ENCODE measurements at places on chromosomes 6 and 20.

DNA sequence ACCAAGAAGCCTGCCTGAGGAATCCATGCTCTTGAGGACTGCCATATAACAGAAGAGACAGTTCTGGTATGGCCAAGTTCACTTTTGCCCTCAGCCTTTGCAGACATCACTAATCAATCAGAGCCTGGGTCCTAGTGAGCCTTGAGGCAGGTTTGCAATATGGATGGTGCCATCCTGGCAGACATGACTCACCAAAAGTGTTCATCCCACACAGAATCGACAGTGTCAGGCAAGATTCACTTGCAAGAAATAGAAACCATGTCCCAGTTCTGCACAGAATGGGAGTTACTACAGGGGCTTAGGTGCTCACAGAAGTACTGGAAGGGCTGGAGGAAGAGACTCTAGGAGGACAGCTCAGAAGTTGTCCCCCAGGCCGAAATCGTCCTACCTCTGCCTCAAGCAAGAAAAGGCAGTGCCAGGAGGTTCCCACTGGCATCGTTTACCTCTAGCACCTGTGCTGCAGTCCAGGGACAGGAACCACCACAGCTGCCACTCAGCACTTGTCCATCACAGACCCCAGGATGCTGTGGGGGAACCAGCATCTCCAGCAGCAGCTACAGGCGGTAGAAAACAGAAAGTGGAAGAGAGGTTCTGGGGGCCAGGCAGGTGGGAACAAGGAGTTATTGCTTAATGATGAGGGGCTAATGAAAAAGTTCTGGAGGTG is 42.6 kb upstream of the PHACTR3 start:
- DNase-seq: no peak

DNA sequence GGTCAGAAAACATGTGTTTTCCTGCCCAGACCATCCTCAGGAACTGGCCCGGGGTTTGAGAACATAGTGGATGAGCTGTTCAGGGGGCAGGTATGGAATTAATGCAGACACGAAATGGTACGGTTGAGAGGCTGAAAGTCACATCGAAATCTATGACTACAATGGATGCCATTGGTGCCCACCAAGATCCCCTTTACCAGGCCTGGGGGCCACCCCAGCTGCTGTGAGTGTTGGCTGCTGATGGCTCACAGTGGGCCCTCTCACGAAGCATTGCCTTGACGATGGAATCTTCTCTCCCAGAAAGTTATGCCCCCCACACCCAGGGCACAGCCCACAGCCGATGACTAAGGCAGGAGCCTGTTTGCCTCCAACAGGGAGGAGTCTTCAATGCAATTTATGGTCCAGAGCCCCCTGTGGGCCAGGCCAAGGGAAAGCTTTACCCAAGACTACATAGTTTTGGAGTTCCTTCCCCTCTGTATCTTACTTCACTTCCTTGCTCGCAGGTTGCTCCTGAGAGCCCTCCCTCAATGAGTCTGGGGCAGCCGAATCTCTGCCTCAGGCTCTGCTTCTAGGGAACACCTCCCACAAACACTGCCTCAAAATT is 92.6 kb downstream of the BFSP1 start:
- DNase-seq: no peak

DNA sequence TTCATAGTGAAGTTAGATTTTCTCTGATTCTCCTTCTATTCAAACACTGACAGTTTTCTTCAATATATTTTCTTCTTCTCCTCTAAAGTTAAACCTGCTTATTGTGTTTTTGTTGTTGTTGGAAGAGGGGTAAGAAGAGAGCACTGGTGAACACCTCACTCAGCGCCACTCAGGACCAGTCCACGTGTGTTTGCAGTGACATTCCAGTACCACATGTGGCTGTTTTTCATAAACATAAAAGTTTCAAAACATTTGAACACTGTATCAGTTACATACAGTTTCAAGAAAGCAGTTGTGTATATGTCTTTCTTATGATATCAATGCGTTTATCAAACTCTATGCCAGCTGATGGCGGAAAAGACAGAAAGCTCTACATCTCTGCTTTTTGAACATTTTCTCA is 86.7 kb downstream of the HMGCLL1 start:
- DNase-seq: no peak

GRCh38 chr20:48733296-48733790 is 94.5 kb downstream of the PREX1 start:
- DNase-seq: no peak

DNA sequence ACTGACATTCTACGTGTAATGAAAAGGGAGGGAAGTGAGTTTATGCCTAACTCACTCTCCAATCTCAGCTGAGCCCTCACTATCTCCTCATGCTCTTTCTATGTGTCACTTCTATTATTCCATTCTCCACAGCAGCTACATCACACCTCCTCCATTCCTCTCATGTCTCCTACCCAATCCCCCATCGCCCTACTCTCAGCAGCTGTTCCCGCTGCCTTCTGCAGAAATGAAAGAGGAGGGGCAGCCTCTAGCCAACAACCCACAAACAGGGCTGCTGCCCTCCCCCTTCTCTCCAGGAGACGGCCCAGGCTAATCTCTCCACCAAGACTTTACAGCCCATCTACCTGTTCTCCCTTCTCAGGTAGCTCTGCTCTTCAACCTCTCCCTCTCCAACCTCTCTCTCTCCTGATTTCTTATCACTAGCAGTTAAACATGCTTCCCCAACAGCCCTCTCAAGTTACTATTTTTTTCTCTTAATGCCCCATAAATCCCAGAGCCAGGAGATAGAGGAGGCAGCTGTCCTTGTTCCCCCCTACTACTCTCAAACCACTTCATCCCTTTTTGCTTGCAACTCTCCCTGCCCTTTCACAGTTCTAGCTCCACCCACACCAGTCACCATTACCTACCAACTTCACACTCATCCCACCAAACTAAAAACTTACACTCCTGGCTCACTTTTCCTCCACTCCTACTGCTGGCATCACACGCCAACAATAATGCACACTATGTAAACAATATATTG is 136.5 kb downstream of the BTBD9 start:
- no peak for DNase-seq

GRCh38 chr6:33638556-33638955 is 17.4 kb downstream of the ITPR3 start:
- DNase-seq: no peak

- DNase-seq: peak; percentile 54
Observed at GRCh38 chr20:10763112-10763511, 89.3 kb upstream of the JAG1 start.

- DNase-seq: no peak
Observed at GRCh38 chr6:36605143-36605542, 11.0 kb downstream of the SRSF3 start.

GRCh38 chr20:20167698-20168097 is 115.4 kb downstream of the CFAP61 start:
- no peak for DNase-seq

- DNase-seq: peak; percentile 28
Observed at GRCh38 chr20:9269280-9269971, 200.5 kb downstream of the PLCB4 start.

GRCh38 chr6:63458480-63459115 is 113.7 kb upstream of the LOC128125822 start:
- no peak for DNase-seq

GRCh38 chr20:61353261-61354000 is 101.4 kb downstream of the CDH4 start:
- DNase-seq: no peak

DNA sequence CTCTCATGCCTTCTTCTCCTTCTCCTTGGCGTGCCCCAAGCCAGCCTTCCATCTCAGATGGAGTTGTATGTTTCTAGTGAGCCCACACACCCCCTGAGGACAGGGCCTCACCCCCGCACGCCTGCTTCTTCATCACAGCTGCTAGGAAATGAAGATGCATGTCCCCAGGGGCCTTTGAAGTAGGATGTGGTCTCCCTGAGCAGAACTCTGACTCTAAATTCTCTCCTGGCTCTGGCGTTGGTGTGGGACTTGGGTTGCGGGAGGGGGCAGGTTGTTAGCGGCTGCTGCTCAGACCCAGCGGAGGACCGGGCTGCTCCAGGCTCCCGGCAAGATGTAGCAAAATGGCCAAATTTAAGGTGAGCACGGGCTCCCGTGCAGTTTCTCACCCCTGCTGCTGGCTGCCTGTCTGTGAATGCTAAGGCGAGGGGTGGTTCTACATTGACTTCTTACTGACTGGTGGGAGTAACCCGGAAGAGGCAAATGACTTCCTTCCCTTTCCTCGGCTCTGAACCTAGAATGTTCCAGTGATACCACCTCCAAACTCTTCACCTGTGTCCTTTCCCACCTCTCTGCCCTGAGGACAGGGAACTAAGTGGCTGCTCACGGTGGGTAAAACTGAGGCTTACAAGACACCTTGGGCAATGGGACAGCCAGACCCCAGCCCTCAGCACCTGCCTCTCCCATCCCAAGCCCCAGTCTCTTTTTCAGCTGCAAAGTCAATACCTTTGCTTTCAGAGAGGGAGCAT is 8.8 kb downstream of the SYNJ2 start:
- no peak for DNase-seq

GRCh38 chr20:42972591-42972990 is 217.1 kb downstream of the PTPRT start:
- no peak for DNase-seq

DNA sequence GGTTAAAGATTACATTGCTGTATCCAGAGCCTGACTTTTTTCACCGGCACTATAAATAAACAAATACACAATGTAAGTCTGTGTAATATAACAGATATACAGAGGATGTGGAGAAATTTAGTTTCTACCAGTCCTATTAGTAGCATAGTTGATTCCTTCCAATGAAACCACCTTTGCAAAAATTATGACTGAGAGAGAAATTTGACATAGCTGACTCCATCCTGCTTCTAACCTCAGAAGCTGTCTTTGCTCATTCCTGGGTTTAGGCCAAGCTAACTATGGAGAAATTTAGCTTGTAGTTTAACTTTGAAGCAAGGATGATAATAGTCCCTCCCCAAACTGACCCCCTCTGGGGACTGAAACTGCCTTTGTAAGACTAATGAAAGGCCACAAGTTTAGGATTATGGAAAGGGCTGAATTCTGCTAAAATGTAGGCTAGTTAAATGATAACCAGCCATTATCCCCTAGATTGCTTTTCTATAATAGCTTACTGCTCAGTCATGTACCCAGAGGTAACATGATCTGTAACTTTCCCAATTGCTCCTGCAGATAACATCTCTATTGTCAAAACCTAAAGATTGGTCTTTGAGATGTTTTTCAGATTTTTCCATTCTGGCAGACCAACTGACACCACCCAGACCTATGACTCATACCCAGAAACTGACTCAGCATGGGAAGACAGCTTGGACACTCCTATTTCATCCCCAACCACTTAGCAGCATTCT is 172.8 kb upstream of the ARG1 start:
- peak; percentile 75 for DNase-seq

GRCh38 chr6:87806099-87806498 is 104.1 kb upstream of the AKIRIN2 start:
- DNase-seq: no peak

All from fibroblast of pulmonary artery (primary cell).